ENCODE measurements at places on chromosomes 4 and X.

DNA sequence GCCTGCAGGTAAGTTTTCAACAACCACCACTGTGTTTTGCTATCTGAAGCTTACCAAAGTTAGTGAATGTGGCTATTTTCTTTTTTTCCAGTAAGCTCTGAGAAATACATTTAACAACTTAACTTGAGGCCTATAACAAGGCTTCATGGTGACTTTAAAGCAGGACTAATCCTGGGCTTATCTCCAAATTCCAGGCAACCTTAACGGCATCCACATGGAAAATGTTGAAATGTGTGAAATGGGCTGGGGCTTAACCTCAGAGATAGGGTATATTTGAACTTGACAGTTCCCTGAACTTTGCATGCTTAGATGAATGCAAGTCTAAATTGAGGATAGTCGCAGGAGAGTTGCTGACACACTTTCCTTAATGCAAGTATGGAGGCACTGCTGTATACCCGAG is 539.2 kb downstream of the GALNTL6 start:
- no peak for DNase-seq

GRCh38 chr4:182174979-182175378 is 68.2 kb upstream of the TENM3 start:
- no peak for DNase-seq

- DNase-seq: no peak
Measured at GRCh38 chr4:154719087-154719486, 24.7 kb upstream of the LRAT start.

DNA sequence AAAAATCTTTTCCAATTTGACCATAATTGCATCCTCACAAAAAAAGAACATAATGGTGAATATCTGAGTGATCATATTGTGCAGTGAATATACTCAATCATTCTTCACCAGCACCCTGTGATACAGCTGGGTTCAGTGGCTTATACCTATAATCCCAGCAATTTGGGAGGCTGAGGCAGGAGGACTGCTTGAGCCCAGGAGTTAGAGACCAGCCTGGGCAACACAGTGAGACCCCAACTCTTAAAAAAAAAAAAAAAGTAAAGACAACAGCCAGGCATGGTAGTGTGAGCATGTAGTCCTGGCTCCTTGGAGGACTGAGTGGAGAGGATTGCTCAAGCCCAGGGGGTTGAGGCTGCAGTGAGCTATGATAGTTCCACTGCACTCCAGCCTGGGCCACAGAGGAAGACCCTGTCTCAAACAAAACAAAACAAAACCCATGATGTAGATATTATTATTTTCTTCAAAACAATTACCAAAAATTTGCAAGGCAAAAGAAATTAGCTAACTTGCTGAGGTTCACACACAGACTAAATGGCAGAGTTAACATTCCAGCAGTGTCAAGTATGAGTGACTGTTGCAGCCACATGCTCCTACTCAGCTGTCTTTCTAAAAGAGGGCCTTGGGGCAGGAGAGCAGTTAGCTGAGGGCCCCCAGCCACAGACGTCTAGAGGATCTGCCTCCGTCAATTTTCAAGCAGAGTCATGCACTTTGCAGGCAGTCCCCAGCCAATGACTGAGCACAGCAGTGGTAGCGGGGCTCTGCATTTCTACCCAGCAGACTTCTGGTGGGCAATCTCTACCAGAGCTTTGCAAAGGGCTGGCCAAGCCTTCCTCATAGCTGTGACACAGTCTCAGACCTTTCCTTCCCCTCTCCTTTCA is 33.4 kb downstream of the ADGRA3 start:
- no peak for DNase-seq

DNA sequence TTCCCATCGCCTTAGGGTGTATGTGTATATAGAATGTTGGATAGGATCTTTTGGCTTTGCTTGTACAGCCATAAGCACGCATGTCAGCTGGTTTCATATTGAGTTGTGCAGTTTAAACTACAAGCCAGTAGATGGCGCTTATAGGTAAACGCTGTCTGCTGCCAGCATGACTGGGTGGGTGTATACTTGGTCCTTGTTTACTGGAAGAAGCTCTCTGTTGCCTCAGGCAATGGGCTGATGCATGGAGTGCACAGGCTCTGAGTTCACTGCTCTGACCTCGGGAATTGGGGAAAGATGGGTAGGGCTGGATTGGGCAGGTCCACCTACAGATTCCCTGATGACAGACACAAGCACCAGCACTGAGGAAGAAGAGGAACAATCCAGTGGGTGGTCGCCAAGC is 831.5 kb downstream of the STIM2 start:
- no peak for DNase-seq

Data from activated CD4-positive, alpha-beta T cell treated with anti-CD3 and anti-CD28 coated beads for 1 hour (primary cell).